Activated naive CD8-positive, alpha-beta T cell treated with anti-CD3 and anti-CD28 coated beads, Interleukin-2, amount 50 U/mL, for 24 hours (primary cell): ENCODE measurements at places on chromosomes 4 and X.

DNA sequence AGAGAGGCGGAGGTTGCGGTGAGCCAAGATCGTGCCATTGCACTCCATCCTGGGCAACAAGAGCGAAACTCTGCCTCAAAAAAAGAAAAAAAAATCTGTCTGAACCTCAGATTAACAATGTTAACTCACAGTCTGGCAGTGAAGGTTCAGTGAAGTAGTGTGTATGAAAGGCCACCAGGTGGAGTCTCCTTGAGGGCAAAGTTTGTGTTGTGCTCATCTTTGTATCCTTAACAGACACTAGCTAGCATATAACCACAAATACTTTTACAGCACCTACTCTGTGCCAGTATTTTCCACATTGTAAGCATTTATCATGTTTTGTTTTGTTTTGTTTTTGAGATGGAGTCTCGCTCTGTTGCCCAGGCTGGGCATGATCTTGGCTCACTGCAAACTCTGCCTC, 46.0 kb upstream of the MGST2 start:
- no peaks in the 10 kb centered on the region for H3K27me3 ChIP-seq
- H3K36me3 ChIP-seq, result no peaks in the 10 kb centered on the region
- no peaks in the 10 kb centered on the region for H3K4me1 ChIP-seq

DNA sequence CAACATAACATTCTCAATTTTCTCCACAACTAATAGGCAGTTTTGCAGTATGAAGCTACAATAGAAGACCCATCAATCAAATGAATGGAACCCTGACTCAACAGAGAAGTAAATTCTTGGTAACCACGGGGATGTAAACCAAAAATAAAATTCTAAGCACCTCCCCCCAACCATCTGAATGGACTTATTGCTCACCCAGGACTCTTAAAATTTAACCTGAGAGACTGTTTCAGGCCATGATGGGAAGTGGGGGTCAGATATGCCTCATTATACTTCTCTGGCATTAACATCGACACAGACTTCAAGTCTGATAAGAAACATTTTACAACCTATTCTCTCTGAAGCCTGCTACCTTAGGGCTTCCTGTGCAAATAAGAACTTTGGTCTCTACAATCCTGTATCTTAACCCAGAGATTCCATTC, 620.9 kb downstream of the TLL1 start:
- H3K27me3 ChIP-seq, result no peaks in the 10 kb centered on the region
- no peaks in the 10 kb centered on the region for H3K36me3 ChIP-seq
- H3K4me3 ChIP-seq, result no peak overlapping the region
- no peak overlapping the region for H3K27ac ChIP-seq
- no peak for DNase-seq
- H3K4me1 ChIP-seq, result no peaks in the 10 kb centered on the region

DNA sequence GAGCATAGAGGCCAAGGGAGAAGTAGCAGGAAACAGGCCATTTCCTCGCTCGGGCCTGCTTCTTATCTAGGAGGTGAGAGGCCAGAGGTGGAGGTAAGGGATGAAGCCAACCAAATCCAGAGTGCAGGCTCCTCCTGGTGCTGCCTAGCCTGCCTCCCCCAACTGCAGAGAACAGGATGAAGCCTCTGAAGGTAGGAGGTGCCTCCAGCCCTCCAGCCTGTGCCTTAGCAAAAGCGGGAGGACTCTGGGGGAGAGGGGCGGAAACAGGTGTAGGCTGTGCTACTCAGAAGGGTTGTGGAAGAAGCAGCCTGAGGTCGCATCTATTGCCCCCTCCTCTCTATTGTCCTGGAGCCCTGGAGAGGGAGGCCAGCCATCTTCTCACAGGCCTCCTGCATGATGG, 2.9 kb upstream of the MTM1 start:
- H3K27ac ChIP-seq, result no peak overlapping the region
- no peaks in the 10 kb centered on the region for H3K27me3 ChIP-seq
- no peak overlapping the region for H3K4me3 ChIP-seq
- DNase-seq, result no peak

- H3K4me3 ChIP-seq, result no peak overlapping the region
- no peak for DNase-seq
- no peak overlapping the region for H3K27ac ChIP-seq
- H3K36me3 ChIP-seq, result no peaks in the 10 kb centered on the region
Observed at GRCh38 chr4:165879641-165880040, 6.6 kb downstream of the TLL1 start.

DNA sequence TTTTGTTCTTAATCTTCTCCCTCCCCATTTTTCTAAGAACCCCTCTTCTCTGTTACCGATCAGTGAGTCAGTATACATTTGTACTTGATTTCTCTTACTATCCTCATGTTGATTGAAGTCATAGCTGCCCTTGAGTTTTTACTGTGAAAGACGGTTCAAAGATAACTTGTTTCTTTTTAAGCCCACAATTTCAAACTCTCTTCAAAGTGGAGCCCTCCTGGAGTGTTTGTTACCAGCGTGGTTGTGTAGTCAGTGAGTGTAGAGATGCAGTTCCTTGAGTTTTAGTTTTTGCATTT, 7.9 kb downstream of the PPP1R3F start:
- H3K27ac ChIP-seq, result peak overlapping the region; percentile 87
- H3K27me3 ChIP-seq, result no peaks in the 10 kb centered on the region
- H3K4me3 ChIP-seq, result peak overlapping the region; percentile 51
- no peak for DNase-seq
- H3K36me3 ChIP-seq, result peaks cover 4% of the 10 kb centered on the region

DNA sequence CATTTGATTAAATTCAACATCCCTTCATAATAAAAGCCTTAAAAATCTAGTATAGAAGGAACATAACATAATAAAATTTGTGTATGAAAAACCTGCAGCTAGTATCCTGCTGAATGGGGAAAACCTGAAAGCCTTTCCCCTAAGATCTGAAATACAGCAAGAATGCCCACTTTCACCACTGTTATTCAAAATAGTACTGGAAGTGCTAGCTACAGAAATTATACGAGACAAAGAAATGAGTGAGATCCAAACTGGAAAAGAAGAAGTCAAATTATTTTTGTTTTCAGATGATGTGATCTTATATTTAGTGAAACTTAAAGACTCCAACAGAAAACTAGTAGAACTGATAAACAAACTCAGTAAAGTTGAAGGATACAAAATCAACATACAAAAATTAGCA, 152.9 kb downstream of the RTL3 start:
- no peaks in the 10 kb centered on the region for H3K4me1 ChIP-seq
- H3K36me3 ChIP-seq, result no peaks in the 10 kb centered on the region
- DNase-seq, result no peak
- H3K4me3 ChIP-seq, result no peak overlapping the region
- H3K27ac ChIP-seq, result no peak overlapping the region

GRCh38 chrX:96693407-96693806, 8.8 kb downstream of the DIAPH2 start:
- no peaks in the 10 kb centered on the region for H3K36me3 ChIP-seq
- no peak for DNase-seq
- no peak overlapping the region for H3K4me3 ChIP-seq
- no peak overlapping the region for H3K27ac ChIP-seq

GRCh38 chr4:112765317-112765974, 128.5 kb downstream of the LARP7 start:
- no peak overlapping the region for H3K27ac ChIP-seq
- no peak for DNase-seq
- H3K36me3 ChIP-seq, result no peaks in the 10 kb centered on the region
- H3K27me3 ChIP-seq, result peaks cover 3% of the 10 kb centered on the region

DNA sequence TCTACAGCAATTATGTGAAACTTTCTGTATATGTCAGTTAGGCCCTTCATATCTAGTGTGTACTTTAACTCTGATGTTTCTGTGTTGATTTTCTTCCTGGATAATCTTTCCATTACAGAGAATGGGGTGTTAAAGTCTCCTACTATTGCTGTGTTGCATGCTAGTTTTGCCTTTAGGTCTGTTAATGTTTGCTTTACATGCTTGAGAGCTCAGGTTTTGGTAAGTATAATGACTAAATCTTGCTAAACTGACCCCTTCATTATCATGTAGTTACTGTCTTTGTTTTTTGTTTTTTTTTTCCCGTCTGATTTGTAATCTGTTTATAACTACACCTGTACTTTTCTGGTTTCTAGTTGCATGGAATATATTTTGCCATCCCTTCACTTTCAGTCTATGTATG, 63.6 kb upstream of the UGT2B15 start:
- peaks cover 9% of the 10 kb centered on the region for H3K27me3 ChIP-seq
- no peak overlapping the region for H3K4me3 ChIP-seq
- H3K4me1 ChIP-seq, result no peaks in the 10 kb centered on the region

DNA sequence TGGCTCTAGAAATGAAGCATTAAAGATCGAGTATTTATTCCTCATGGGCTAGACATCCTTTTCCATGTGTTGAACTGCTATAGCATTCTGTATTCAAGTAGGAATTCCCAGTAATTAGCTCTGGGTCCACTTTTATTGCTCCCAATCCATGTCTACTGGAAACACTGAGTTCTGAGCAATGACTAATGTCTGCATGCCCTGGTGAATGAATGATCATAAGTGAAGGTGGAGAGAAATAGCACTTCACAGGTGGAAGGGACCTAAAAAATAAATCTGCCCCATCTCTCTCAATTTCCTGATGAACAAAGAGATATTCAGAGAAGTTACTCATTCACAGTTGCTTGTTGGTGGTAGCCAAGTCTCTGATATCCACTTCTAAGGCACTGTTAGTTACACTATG, 34.6 kb upstream of the CXCL8 start:
- no peaks in the 10 kb centered on the region for H3K27me3 ChIP-seq
- no peak overlapping the region for H3K27ac ChIP-seq
- no peak overlapping the region for H3K4me3 ChIP-seq
- no peaks in the 10 kb centered on the region for H3K36me3 ChIP-seq

- H3K4me3 ChIP-seq, result no peak overlapping the region
- DNase-seq, result no peak
- H3K4me1 ChIP-seq, result no peaks in the 10 kb centered on the region
- no peaks in the 10 kb centered on the region for H3K36me3 ChIP-seq
- no peak overlapping the region for H3K27ac ChIP-seq
Observed at GRCh38 chr4:5572751-5573150, 135.6 kb downstream of the EVC2 start.

GRCh38 chrX:154321594-154321993, 26.0 kb downstream of the TKTL1 start:
- peaks cover 44% of the 10 kb centered on the region for H3K4me1 ChIP-seq
- no peaks in the 10 kb centered on the region for H3K36me3 ChIP-seq
- H3K27ac ChIP-seq, result peak overlapping the region; percentile 29
- H3K4me3 ChIP-seq, result no peak overlapping the region

GRCh38 chr4:83905952-83906351, 370.0 kb downstream of the GPAT3 start:
- H3K27me3 ChIP-seq, result no peaks in the 10 kb centered on the region
- no peaks in the 10 kb centered on the region for H3K36me3 ChIP-seq
- no peak for DNase-seq
- H3K4me1 ChIP-seq, result no peaks in the 10 kb centered on the region
- no peak overlapping the region for H3K27ac ChIP-seq
- H3K4me3 ChIP-seq, result no peak overlapping the region

- no peak for DNase-seq
- H3K4me1 ChIP-seq, result peaks cover 74% of the 10 kb centered on the region
- peaks cover 5% of the 10 kb centered on the region for H3K36me3 ChIP-seq
- H3K4me3 ChIP-seq, result no peak overlapping the region
- peaks cover 2% of the 10 kb centered on the region for H3K27me3 ChIP-seq
Observed at GRCh38 chr4:101019313-101019712, 328.0 kb downstream of the PPP3CA start.

GRCh38 chrX:80812176-80812575, 2.5 kb upstream of the BRWD3 start:
- no peak overlapping the region for H3K27ac ChIP-seq
- H3K36me3 ChIP-seq, result no peaks in the 10 kb centered on the region
- no peaks in the 10 kb centered on the region for H3K27me3 ChIP-seq
- DNase-seq, result peak; percentile 14
- H3K4me1 ChIP-seq, result peaks cover 22% of the 10 kb centered on the region

GRCh38 chr4:54228056-54228527, 1.0 kb upstream of the PDGFRA start:
- H3K27ac ChIP-seq, result no peak overlapping the region
- no peaks in the 10 kb centered on the region for H3K36me3 ChIP-seq
- peak overlapping the region; percentile 67 for H3K4me3 ChIP-seq

DNA sequence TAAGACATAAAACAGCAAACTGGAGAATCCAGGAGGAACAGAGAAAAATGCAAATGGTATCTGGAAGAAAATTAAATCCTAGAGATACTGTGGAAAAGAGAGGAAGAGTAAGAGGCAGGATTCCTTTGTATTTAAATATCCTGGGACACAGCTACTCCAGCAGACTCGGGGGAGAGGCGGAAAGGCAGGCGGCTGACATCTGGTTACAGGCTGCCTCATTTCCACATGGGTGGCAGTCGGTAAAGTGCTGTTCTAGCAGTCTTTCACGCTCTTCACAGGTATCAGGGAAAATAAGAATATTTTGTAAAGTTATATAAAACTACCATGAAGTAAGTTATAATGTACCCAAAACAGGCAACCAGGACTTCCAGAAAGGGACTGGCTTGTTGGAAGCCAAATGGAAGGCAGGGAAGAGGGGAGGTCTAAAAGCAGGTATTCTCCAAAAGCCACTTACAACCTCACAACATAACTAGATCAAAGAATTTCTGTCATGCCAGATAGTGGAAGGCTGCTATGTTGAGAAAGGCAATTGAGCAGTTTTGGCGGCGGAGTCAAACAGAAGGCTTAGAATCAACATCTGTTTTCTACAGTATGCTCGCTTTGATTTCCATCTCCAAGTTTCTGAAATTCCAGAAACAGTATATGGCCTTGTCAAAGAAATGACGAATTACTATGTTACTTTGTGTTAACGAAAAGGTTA, 1.3 kb upstream of the TIGD2 start:
- peak overlapping the region; percentile 76 for H3K4me3 ChIP-seq
- peaks cover 20% of the 10 kb centered on the region for H3K36me3 ChIP-seq
- peaks cover 21% of the 10 kb centered on the region for H3K27me3 ChIP-seq
- DNase-seq, result no peak
- H3K27ac ChIP-seq, result peak overlapping the region; percentile 47

- no peak for DNase-seq
- H3K27me3 ChIP-seq, result peaks cover 3% of the 10 kb centered on the region
- H3K4me3 ChIP-seq, result no peak within 1 kb of the TSS
- H3K4me1 ChIP-seq, result peaks cover 12% of the 10 kb centered on the region
- H3K36me3 ChIP-seq, result no peaks in the 10 kb centered on the region
Observed at GRCh38 chrX:106919932-106920452, at the start of gene CLDN2. Gene CLDN2 (plus strand): TSS chrX:106920402. CDS start chrX:106928229, 7,827 bp downstream.

DNA sequence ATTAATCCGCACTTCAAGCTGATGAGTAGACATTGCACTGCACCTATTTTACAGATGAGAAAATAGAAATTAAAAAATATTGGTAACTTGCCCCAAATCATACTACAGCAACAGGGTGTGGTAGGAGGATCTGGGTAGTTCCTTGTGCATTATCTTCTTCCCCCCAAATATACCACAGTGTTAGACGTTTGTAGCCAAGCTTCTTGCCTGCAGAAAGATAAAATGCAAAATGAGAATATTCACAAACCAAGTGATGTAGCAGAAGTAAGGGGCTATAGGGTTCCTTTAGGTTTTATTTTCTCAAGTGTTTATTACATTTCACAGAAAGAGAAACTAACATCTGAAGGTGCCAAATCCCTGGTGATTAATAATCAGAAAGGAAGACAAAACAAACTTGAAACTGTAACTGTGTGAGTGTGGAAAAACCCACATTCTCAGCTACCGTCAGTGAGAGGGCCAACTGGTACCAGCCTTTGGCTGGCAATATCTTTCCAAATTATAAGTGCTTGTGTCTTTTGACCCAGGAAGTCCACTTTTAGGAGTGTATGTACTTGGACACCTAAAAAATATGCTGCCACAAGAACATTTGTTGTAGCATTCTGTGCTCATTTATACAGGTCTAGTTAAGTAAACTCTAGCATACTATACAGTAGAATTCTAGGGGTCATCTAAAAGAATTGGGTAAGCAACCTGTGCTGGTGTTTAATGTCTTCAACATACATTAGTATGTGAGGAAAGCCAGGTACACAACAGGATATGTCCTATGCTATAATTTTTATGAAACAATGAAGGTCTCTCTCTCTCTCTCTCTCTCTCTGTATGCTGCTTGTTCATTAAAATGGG, 6.7 kb upstream of the CD38 start:
- no peak for DNase-seq
- peaks cover 72% of the 10 kb centered on the region for H3K4me1 ChIP-seq
- peaks cover 2% of the 10 kb centered on the region for H3K36me3 ChIP-seq
- peak overlapping the region; percentile 52 for H3K27ac ChIP-seq
- peaks cover 28% of the 10 kb centered on the region for H3K27me3 ChIP-seq
